ENCODE measurements at places on chromosomes 11 and 22.

- DNase-seq, result no peak
These were observed 22.0 kb downstream of the RBX1 start for GRCh38 chr22:40973144-40973543.

- DNase-seq, result no peak
These were observed 510.3 kb downstream of the BRD1 start for GRCh38 chr22:49317369-49317768.

DNA sequence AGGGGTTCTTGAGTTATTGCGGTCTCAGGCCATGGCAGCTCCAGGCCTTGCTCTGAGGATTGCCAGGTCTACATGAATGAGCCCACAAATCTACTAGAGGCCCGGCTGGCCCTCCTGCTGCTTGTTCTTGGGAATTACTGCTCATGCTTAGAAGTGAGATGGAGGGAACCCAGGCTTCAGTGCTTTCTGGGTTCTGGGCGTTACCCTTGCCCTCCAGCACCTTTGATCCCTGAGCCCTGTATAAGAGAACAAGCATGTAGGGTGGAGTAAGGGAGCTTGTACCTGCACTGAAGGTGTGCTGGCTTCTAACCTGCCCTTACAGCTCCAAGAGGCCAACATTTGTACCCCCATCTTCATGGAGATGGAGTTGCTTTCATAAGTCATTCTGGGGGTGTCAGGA, 4.0 kb downstream of the NAA40 start:
- DNase-seq, result no peak

- no peak for DNase-seq
These were observed 364.9 kb downstream of the BRD1 start for GRCh38 chr22:49462795-49463194.

GRCh38 chr11:43541993-43542392, 138.5 kb upstream of the HSD17B12 start:
- no peak for DNase-seq

DNA sequence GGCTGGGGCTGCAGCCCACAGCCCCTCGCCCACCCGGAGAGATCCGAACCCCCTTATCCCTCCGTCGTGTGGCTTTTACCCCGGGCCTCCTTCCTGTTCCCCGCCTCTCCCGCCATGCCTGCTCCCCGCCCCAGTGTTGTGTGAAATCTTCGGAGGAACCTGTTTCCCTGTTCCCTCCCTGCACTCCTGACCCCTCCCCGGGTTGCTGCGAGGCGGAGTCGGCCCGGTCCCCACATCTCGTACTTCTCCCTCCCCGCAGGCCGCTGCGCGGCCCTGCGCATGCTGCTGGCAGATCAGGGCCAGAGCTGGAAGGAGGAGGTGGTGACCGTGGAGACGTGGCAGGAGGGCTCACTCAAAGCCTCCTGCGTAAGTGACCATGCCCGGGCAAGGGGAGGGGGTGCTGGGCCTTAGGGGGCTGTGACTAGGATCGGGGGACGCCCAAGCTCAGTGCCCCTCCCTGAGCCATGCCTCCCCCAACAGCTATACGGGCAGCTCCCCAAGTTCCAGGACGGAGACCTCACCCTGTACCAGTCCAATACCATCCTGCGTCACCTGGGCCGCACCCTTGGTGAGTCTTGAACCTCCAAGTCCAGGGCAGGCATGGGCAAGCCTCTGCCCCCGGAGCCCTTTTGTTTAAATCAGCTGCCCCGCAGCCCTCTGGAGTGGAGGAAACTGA, 731 bp downstream of the GSTP1 start:
- no peak for DNase-seq

DNA sequence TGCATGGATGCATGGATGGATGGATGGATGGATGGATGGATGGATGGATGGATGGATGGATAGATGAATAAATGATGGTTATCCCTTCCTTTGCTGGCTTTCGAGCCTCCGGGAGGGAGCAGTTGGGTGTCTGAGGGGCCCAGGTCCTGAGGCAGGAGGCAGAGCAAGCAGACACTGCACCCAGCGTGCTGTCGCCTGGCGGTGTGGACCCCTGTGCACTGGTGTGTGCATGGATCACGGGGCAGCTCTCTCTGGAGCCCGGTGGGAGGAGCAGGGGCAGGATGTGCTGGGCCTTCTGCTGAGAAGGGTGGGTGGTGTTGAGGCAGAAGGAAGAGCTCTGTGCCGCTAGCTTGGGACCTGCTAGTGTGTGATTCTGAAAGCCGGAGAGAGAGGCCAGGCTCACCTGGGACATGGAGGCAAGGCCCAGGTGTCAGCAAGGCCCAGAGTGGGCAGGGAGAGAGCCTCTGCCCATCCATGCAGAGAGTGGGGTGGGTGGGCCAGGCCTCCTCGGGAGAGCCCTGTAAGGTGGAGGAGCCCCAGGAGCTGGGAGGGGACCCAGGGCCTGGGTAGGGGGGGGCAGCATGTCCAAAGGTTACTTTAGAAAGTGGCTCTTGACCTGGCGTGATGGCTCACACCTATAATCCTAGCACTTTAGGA, 254.4 kb downstream of the BRD1 start:
- no peak for DNase-seq

DNA sequence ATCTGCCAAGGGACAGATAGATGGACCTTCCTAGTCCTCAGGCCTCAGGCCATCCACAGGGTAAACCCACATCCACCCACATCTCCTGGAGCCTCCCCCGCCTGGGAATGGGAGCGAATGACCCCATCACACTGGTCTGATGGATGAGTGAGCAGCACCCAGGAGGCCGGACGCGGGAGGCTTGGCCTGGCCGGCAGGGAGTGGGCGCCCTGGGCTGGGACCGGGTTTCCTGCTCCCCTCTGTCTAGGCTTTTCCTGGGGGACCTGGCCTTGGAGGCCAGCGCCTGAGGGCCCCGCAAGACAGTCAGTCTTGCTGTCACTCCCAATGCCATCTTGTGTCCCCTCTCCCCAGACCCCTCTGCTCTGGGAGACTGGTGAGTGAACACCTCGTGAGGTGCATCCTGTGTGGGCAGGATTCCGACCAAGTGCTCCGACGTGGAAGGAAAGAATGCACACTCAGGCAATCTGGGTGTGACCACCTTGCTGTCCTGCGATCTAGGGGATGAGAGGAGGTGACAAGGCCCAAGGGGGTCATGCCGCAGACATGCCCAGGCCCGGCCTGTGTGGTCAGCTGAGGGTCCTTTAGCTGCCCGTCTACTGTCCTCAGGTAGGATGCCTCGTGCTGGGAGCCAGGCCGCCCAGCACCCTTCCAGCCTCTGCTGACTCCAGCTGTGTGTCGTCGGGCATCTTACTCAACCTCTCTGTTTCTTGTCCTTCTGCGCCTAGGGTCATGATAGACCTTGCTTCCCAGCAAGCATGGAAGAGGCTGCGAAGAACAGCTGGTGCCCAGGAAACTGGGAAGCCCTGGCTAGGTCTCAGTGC, 26.5 kb upstream of the WNT7B start:
- no peak for DNase-seq

- no peak for DNase-seq
These were observed 10.2 kb upstream of the APOL6 start for GRCh38 chr22:35638001-35638400.

DNA sequence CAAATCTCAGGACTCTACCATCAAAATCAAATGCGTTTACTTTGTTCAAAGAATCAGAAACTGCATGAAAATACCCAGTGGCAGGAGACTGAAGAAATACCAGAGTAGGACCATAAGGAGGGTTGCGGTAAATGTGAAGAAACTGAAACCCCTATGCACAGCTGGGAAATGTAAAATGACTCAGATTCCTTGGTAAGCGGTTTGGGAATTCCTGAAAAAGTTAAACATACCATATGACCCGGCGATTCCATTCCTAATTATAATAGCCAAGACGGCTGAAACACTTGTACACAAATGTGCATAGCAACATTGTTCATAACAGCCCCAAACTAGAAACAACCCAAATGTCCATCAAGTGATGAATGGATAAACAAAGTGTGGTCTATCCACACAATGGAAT, 114.1 kb upstream of the GRAMD1B start:
- DNase-seq, result no peak

- no peak for DNase-seq
These were observed 4.3 kb downstream of the DHCR7 start for GRCh38 chr11:71443736-71444445.

DNA sequence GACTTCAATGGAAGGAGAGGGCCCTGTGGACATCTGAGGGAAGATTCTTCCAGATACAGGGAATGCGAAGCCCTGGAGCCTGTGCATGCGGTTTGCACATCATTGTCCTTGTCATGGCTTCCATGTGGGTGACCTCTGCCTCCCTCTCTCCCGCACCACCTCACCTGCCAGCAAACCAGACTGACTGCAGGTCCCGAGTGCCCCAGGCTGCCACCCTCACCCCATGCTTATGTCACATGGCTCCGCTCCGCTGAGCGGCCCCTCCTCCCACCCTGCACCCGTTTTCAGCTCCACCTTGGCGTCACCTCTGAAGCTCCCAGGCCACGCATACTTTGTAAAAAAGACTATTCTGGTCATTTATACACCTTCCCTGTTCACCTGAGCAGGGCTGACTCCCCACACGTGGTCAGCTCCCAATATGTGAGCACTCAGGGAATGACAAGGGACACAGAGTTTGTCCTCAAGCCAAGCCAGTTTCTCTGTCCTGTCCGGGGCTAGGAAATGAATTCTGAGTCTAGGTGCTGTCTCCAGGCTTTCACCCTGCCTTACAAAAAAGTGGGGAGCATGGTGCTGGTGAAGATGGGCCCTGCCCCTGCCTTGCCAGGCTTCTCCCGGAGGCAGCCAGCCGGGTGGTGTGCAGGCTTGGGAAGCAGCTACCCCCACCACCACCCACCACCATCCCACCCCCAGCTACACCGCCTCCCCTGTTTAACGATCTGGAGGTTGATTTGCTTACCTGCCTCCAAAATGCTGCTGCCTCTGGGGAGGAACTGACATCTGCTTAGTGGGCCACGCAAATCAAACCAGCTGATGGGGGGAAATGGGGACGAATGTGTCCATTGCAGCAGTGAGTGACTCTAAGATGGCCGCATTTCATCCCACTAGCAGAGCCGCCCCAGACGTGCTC, 32.7 kb downstream of the FAM83F start:
- DNase-seq, result no peak

- DNase-seq, result no peak
These were observed 12.5 kb upstream of the POU2AF1 start for GRCh38 chr11:111391328-111392124.

GRCh38 chr22:40128989-40129388, 48.7 kb upstream of the TNRC6B start:
- DNase-seq, result no peak

DNA sequence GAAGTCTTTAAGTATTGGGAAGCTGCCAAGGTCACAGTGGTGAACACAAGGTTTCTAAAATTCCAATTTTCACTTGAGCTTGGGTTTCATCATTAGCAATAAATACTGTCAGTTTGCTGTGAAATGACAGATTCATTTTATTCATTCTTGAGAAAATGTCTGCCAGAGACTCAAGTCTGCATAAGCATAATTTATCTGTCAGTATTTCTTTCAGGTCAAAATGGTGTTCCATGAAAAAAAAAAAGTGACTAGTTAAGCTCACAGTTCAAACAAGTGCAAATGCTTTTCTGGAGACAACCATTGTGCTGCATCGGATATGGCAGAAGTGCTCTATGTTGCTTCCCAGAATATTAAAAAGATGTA, 8.1 kb upstream of the GDPD5 start:
- no peak for DNase-seq

GRCh38 chr11:57458410-57459163, 1.7 kb upstream of the RTN4RL2 start:
- peak; percentile 29 for DNase-seq

- no peak for DNase-seq
These were observed 5.0 kb downstream of the RPL3 start for GRCh38 chr22:39314251-39314971.

DNA sequence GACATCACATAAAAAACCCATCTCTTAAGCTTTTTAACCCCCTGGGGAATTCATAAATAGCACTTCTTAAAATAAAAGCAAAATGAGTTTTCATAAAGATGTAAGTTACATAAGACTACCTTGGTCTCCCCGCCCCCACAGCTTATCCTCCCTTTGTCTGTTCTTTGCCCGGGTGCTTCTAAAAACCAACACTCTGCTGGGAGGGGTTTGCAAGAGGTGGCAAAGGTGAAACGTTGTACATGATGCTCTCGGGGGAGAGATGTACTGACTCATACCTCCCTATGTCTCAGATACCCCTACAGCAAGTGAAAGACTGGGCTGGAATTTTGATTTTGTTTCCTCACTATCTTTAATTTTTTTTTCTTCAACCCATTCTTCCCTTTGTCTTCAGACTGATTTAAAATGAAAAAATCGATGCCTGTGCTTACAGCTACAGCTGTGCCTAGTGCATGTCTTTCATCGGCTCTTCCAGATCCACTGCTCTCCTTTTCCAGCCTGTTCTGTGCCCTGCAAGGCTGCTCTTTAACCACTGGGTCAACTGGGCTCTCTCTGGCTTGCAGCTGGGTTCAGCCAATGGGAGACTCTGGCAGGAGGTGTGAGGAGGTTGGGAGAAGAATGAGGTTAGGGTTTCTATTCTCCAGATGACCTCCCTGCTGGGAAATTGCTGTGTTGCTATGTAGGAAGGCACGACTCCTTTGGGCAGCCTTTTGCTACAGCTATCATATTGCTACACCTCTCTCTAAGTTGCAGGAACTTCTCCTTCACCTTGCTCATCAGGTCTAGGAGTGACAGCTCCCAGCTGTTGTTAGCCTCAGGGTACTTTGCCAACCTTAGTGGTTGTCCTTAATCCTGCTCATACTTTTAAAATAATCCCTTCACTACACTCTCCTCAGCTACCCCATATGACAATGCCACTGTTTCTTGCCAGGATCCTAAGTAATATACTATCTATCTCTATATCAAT, 266.5 kb downstream of the TENM4 start:
- DNase-seq, result no peak

DNA sequence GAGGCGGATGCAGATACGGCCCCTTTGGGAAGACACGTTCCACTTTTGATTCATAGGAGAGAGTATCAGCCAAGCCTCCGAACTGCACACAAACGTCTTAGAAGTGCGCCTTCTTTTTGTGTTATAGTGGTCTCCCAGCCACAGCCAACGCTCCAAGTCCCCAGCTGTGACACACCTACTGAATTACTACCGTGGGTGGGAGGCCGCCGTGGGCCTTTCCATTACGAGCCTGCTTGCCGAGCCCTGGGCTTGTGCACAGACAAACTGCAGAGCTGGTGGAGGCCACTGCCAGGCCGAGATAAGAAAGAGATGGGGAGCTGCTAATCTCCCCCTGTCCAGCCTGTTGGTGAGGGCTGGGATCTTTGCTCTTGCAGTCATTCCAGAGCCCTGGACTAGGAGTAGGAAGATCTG, 761 bp downstream of the HMBS start:
- no peak for DNase-seq

- no peak for DNase-seq
These were observed 8.7 kb upstream of the PEX26 start for GRCh38 chr22:18069041-18069440.

Data from NCI-H2081 (cell line).